ENCODE measurements at places on chromosomes 5 and 9.

DNA sequence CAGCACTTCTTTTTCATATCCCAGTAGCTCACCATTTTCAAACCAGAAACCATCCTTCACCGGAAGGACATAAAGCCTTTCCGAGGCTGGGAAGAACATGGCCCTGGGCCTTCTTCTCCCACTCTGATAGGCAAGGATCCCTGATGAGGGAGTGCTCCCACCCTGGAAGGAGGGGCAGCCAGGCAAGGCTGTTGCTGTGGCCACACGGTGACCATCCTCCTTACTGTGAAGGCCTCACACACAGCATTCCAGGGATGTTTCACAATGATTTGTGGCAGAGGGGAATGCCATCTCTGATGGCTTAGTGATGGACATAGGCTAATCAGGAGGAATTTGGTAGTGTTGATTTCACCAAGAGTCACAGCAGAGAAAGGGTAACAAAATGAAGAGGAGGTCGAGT lies 130.7 kb downstream of the ADAMTS12 start:
- no peak for DNase-seq

GRCh38 chr9:105191508-105192121 lies 52.8 kb upstream of the SLC44A1 start:
- DNase-seq: no peak

- no peak for DNase-seq
Measured at GRCh38 chr5:61881821-61882487, 424.1 kb upstream of the KIF2A start.

GRCh38 chr9:5892456-5893133 lies 1.9 kb downstream of the MLANA start:
- no peak for DNase-seq

GRCh38 chr5:27172693-27173092 lies 134.3 kb upstream of the CDH9 start:
- DNase-seq: no peak

DNA sequence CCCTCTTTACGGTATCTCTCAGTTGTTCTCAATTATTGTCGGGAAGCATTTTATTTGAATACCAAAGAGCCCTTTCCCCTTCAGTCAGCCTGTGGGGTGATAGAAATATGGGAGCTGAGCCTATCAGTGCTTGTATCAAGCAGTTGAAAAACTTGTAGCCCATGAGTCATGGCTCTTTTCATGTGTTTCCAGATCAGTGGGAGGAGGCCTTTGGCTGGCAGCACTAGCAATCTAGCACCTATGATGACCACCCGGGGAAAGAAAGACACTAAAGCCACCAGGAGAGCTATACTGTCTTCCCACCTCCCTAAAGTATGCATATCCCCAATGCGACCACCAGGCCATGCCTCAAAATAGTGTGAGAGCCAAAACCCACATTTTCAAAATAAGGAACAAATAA lies 696.9 kb upstream of the C9orf72 start:
- no peak for DNase-seq

All from activated CD8-positive, alpha-beta T cell treated with anti-CD3 and anti-CD28 coated beads for 36 hours (primary cell).